Articular chondrocyte of knee joint (primary cell): ENCODE measurements at places on chromosomes 3 and 15. TPM values are rescaled to one million over a fixed set of nuclear protein-coding genes. Genes with fewer than 3 reads are reported as not detected.

Gene MEGF11
- not detected in 2 replicates for total RNA-seq

Gene RTP1
- total RNA-seq = not detected in 2 replicates

Gene AP3B2
- total RNA-seq = 1.0 and 1.4 TPM in 2 replicates

Gene NR1I2
- 0.11 and 0.13 TPM in 2 replicates for total RNA-seq

Gene NTRK3
- 0.11 and 0.13 TPM in 2 replicates for total RNA-seq

Gene ZCWPW2
- 0.91 and 2.2 TPM in 2 replicates for total RNA-seq

Gene KNL1
- 15.5 and 23.8 TPM in 2 replicates for total RNA-seq

Gene GRIP2
- total RNA-seq = 0.65 and 1.6 TPM in 2 replicates
